ENCODE measurements at places on chromosomes 16 and 17. TPM values are rescaled to one million over a fixed set of nuclear protein-coding genes. Genes with fewer than 3 reads are reported as not detected.
A peak's percentile ranks its signal among the peaks of the same experiment; 100 is the strongest.

GRCh38 chr16:23290189-23291062 lies 11.7 kb upstream of the SCNN1B start:
- H3K4me1 ChIP-seq: no peaks in the 10 kb centered on the region
- H3K4me3 ChIP-seq: no peak overlapping the region
- no peaks in the 10 kb centered on the region for H3K27me3 ChIP-seq
- no peaks in the 10 kb centered on the region for H3K36me3 ChIP-seq
- no peak overlapping the region for H3K27ac ChIP-seq
- no peak for DNase-seq

DNA sequence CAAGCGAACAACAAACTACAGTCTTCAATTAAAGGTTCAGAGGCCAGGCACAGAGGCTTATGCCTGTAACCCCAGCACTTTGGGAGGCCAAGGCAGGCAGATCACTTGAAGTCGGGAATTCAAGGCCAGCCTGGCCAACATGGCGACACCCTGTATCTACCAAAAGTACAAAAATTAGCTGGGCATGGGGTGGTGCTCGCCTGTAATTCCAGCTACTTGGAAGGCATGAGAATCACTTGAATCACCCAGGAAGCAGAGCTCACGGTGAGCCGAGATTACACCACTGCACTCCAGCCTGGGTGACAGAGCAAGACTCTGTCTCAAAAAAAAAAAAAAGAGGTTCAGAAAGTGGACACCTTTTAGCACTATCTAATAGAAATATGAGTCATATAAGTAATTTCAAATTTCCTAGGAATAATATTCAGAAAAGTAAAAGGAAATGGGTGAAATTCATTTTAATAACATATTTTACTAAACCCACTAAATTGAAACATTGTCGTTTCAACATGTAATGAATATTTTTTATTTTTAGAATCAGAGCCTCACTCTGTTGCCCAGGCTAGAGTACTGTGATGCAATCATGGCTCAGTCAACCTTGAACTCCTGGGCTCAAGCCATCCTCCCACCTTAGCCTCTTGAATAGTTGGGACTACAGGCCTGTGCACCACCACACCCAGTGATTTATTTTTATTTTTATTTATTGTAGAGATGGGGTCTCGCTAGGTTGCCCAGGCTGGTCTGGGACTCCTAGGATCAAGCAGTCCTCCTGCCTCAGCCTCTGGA lies 15.2 kb upstream of the MARCHF10 start:
- H3K27me3 ChIP-seq: no peaks in the 10 kb centered on the region
- no peak overlapping the region for H3K4me3 ChIP-seq
- H3K27ac ChIP-seq: no peak overlapping the region
- DNase-seq: no peak
- H3K4me1 ChIP-seq: peaks cover 6% of the 10 kb centered on the region
- no peaks in the 10 kb centered on the region for H3K36me3 ChIP-seq

- DNase-seq: peak; percentile 72
- H3K36me3 ChIP-seq: no peaks in the 10 kb centered on the region
- H3K4me1 ChIP-seq: no peaks in the 10 kb centered on the region
- H3K27ac ChIP-seq: no peak overlapping the region
- no peak overlapping the region for H3K4me3 ChIP-seq
- no peaks in the 10 kb centered on the region for H3K27me3 ChIP-seq
Observed at GRCh38 chr17:32319548-32319905, 22.4 kb downstream of the C17orf75 start.

GRCh38 chr17:60328679-60329078 lies 63.3 kb downstream of the USP32 start:
- H3K4me1 ChIP-seq: no peaks in the 10 kb centered on the region
- DNase-seq: no peak
- H3K27ac ChIP-seq: no peak overlapping the region
- H3K4me3 ChIP-seq: no peak overlapping the region

DNA sequence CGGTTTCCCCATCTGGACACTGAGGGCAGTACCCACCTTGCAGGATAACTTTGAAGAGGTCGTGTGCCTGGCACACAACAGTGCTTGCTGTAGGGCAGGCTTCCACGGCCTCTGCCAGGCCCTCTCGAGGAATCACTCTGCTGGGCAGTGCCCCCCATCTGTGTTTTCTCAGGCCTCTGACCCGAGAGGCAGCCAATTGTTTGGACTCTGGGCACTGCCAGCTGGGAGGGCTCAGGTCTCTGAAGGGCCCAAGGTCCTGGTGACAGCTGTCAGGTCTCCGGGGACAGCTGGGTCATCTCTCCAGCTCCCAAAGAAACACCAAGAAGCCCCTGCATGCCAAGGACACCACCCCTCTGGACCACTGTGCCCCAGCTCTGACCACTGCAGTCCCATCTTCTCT lies 1.0 kb upstream of the RAB26 start:
- H3K27ac ChIP-seq: peak overlapping the region; percentile 73
- DNase-seq: no peak
- H3K4me1 ChIP-seq: peaks cover 23% of the 10 kb centered on the region
- H3K27me3 ChIP-seq: no peaks in the 10 kb centered on the region
- H3K36me3 ChIP-seq: no peaks in the 10 kb centered on the region

DNA sequence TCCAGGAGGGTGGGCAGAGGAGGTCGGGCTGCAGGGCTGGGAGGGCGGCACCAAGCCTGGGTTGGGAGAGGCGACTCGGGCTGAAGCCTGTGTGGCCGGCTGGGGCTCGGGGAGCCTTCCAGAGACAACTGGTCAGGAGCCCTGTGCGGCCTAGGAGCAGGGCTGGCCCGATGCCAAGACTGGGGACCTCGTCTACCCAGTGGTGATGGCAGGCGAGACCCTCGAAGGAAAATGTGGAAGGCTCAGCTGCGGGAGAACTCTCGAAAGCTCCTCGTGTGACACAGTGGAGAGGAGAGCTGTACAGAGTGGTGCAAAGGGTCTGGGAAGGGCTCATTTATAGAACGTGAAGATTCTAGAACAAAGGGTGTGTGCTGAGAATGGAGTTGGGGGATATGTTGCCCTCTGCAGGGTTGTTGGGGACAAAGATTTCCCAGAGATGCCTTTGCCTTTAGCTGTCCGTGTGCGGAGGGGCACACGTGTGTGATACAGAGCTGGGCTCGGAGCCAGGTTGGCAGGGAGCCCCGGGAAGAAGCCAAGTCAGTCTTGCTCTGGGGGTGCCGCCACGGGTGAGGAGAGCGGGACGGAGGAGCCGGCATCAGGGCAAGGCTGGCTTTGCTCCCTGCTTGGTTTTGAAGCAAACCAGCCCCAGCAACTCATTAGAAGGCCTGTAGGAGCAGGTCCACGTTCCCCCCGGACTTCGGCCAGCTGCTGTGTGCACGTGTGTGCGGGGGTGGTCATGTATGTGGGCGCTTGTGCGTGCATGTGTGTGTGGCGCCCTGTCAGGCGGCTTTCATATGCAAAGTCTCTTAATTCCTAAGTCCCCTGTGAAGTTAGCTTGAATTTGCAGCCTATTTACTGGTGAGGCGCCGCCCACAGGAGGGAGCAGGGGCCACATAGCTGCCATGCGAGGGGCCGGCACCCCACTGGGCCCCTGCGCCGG lies 132.4 kb upstream of the CHMP6 start:
- H3K27me3 ChIP-seq: no peaks in the 10 kb centered on the region
- H3K36me3 ChIP-seq: no peaks in the 10 kb centered on the region
- DNase-seq: no peak
- no peak overlapping the region for H3K27ac ChIP-seq

GRCh38 chr16:34801875-34802274 lies 1342.5 kb downstream of the TP53TG3F start:
- H3K27ac ChIP-seq: no peak overlapping the region
- no peaks in the 10 kb centered on the region for H3K27me3 ChIP-seq
- no peaks in the 10 kb centered on the region for H3K4me1 ChIP-seq
- no peaks in the 10 kb centered on the region for H3K36me3 ChIP-seq
- H3K4me3 ChIP-seq: no peak overlapping the region

DNA sequence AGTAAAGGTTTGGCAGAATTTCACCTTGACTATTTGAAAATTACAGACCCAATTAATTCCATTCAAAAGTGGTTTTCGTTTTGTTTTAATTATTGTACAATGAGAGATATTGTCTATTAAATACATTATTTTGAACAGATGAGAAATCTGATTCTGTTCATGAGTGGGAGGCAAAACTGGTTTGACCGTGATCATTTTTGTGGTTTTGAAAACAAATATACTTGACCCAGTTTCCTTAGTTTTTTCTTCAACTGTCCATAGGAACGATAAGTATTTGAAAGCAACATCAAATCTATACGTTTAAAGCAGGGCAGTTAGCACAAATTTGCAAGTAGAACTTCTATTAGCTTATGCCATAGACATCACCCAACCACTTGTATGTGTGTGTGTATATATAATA lies 72.6 kb downstream of the CDK12 start:
- H3K27ac ChIP-seq: peak overlapping the region; percentile 37
- no peaks in the 10 kb centered on the region for H3K36me3 ChIP-seq
- H3K27me3 ChIP-seq: no peaks in the 10 kb centered on the region
- no peaks in the 10 kb centered on the region for H3K4me1 ChIP-seq
- H3K4me3 ChIP-seq: no peak overlapping the region

DNA sequence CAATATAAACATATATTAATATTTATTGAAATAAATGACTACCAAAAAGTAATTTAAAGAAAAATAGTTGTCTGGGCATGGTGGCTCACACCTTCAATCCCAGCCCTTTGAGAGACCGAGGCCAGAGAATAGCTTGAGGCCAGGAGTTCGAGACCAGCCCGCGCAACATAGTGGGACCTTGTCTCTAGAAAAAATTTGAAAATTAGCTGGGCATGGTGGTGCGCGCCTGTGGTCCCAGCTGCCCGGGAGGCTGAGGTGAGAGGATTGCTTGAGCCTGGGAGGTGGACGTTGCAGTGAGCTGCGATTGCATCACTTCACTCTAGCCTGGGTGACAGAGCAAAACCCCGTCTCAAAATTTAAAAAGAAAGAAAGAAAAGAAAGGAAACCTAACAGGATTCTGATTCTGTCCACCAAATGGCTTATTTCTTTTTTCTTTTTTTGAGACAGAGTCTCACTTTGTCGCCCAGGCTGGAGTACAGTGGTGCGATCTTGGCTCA lies 3.4 kb upstream of the BPTF start:
- no peak overlapping the region for H3K4me3 ChIP-seq
- H3K36me3 ChIP-seq: no peaks in the 10 kb centered on the region
- no peak overlapping the region for H3K27ac ChIP-seq
- no peaks in the 10 kb centered on the region for H3K4me1 ChIP-seq

DNA sequence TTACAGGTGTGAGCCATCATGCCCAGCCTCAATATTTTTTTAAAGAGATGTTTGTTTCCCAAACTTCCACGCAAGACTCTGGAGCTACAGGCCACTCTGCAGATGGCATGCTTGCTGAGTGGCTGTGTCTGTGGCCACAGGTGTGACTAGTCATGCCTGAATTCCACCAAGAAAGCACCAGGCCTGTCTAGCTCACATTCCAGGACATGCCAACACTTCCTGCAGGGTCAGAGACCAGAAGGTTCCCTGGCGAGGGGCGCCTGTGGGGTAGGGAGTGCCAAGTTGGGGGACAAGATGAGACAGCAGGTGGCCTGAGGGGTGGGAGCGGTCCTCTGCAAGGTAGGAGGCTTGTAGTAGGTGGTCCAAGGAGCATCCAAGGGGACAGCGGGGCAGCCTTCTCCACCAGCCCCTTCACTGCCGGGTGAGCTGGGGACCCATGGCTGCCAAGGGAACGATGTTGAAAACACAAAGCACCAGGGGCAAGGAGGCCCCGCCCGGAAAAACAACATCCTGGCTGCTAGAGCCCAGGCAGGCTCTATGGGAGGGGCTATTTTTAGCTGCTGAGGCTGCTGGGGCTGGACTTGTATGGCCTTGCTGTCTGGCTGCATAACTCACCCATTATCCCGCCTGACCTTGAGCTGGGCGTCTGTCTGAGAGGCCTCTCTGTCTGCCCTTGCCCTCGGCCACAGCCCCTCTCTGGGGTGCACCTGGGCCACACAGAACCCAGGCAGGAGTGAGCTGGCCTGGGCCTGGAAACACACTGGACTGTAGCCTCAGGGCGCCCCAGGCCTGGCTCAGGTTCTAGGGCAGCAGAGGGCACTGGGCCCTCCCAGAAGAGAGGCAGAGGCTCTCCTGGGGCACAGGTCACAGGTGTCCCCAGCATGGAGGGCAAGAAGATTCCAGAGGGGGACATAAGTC lies 5.7 kb downstream of the TRIM47 start:
- H3K27ac ChIP-seq: peak overlapping the region; percentile 95
- DNase-seq: peak; percentile 86
- H3K4me3 ChIP-seq: no peak overlapping the region
- no peaks in the 10 kb centered on the region for H3K36me3 ChIP-seq
- no peaks in the 10 kb centered on the region for H3K27me3 ChIP-seq

- no peaks in the 10 kb centered on the region for H3K36me3 ChIP-seq
- H3K4me1 ChIP-seq: no peaks in the 10 kb centered on the region
- H3K27ac ChIP-seq: no peak overlapping the region
- peaks cover 10% of the 10 kb centered on the region for H3K27me3 ChIP-seq
- no peak overlapping the region for H3K4me3 ChIP-seq
Observed at GRCh38 chr17:49442041-49442440, 27.4 kb upstream of the PHB1 start.

GRCh38 chr17:6496116-6496481 lies 51.8 kb downstream of the PIMREG start:
- no peak overlapping the region for H3K4me3 ChIP-seq
- H3K4me1 ChIP-seq: no peaks in the 10 kb centered on the region
- no peak overlapping the region for H3K27ac ChIP-seq

Gene BAIAP3
- 8.2 TPM for total RNA-seq

Gene AARS1
- total RNA-seq: 74.3 TPM

Gene ZSCAN10
- total RNA-seq: not detected

Gene KRTAP4-9
- total RNA-seq: not detected

Gene NOG
- total RNA-seq: 0.48 TPM

Gene ALOX15B
- 3.3 TPM for total RNA-seq

Gene P2RX5
- 0.29 TPM for total RNA-seq

Gene DNAI2
- not detected for total RNA-seq

Gene KRT37
- total RNA-seq: not detected

Data from breast epithelium (tissue), 4 donors.